ENCODE measurements at places on chromosomes 6 and 20. TPM values are rescaled to one million over a fixed set of nuclear protein-coding genes. Genes with fewer than 3 reads are reported as not detected.

COL19A1 gene
- 0.40 TPM for total RNA-seq

TXLNB gene
- 0.23 TPM for total RNA-seq

DNA sequence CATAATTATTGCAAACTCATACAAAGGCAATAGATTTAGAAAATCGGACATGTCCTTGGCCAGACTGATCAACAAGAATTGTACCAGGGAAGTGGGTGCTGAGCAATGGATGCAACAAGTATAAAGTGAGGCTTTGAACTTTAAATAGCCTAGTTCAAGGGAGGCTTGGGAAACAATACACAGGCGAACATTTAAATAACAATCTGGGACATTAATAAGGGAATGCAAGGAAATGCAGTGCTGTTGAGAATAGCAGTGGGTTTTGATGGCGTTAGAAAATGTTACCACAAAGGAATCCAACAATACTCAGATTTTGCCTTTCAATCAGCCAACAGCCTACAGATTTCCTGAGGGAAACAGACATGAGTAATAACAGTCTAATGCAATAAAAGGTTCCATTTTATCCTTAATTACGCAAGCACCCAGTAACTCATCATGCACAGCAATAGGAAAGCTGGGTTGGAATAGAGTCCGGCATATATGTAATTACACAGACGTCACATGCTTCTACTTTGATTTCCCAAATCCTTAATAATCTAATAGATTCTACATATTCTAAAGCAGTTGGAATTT is 134.6 kb downstream of the PHACTR1 start:
- no peaks in the 10 kb centered on the region for H3K4me1 ChIP-seq
- DNase-seq: no peak
- no peaks in the 10 kb centered on the region for H3K36me3 ChIP-seq
- no peak overlapping the region for H3K27ac ChIP-seq
- H3K27me3 ChIP-seq: no peaks in the 10 kb centered on the region

GRCh38 chr6:146364816-146365594 is 178.6 kb upstream of the RAB32 start:
- no peak overlapping the region for H3K27ac ChIP-seq
- no peaks in the 10 kb centered on the region for H3K36me3 ChIP-seq
- no peaks in the 10 kb centered on the region for H3K4me1 ChIP-seq

DNA sequence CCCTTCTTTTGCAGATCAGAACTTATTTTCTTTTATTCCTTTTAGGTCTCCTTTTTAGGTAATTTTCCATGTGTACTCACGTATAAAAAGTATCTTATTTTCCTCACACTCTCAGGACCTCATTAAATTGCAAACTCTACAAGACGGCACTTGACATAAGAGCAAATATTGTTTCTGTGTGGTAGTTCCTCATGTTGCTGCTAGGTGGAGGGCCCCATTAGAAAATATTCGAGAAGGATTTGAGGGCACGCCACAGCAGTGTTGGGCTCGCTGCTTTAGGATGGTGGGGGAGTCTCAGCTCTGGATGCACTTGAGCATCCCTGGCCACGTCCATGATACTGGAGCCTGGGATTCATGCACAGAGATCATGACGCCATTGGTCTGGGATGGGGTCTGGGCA is 64.9 kb upstream of the ZFP64 start:
- H3K27ac ChIP-seq: no peak overlapping the region
- no peaks in the 10 kb centered on the region for H3K4me1 ChIP-seq
- H3K4me3 ChIP-seq: no peak overlapping the region
- H3K27me3 ChIP-seq: peaks cover 2% of the 10 kb centered on the region

DNA sequence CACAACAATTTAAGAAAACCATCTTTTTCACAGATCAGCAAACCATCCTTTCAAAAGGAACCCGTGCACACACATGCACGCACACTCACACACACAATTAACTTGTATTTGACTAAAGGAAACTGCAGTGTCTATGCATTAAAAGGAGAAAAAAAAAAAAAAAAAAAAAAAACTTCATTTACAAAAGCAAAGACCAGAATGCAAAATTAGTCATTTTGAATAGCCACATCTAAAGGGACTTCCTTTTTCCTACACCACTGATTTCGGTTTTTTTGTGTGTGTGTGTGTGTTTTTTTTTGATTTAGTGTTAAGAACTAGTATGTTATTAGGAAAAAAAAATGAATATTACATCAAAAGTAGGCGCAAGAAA is 6.3 kb downstream of the ZMYND8 start:
- DNase-seq: no peak
- no peak overlapping the region for H3K4me3 ChIP-seq
- H3K4me1 ChIP-seq: peaks cover 43% of the 10 kb centered on the region
- H3K27me3 ChIP-seq: no peaks in the 10 kb centered on the region
- peaks cover 32% of the 10 kb centered on the region for H3K36me3 ChIP-seq

DNA sequence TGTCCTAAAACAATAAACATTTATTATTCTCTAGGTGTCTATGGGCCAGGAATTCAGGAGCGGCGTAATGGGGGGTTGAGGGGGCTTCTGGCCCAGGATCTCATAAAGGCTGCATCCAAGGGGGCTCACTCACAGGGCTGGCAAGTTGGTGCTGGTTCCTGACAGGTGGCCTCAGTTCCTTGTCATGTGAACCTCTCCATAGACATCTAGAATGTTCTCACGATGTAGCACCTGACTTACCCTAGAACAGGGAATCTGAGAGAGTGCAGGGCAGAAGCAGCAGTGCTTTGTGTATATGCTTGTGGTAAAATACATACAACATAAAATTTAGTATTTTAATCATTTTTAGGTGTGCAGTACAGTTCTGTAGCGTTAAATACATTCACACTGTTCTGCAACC is 57.1 kb downstream of the PHF20 start:
- peaks cover 15% of the 10 kb centered on the region for H3K4me1 ChIP-seq
- H3K27me3 ChIP-seq: no peaks in the 10 kb centered on the region
- no peak overlapping the region for H3K4me3 ChIP-seq
- DNase-seq: no peak

Measured in activated CD8-positive, alpha-beta memory T cell treated with anti-CD3 and anti-CD28 coated beads, Interleukin-2, amount 10 ng/mL, durations not matched to agents 7 days and 5 days (primary cell).